ENCODE measurements at places on chromosomes 5 and 9.

- no peaks in the 10 kb centered on the region for H3K27me3 ChIP-seq
- H3K27ac ChIP-seq, result no peak overlapping the region
- H3K4me3 ChIP-seq, result no peak overlapping the region
- H3K4me1 ChIP-seq, result no peaks in the 10 kb centered on the region
- no peaks in the 10 kb centered on the region for H3K36me3 ChIP-seq
- no peak for DNase-seq
These were observed 7.6 kb downstream of the SVEP1 start for GRCh38 chr9:110571801-110572483.

DNA sequence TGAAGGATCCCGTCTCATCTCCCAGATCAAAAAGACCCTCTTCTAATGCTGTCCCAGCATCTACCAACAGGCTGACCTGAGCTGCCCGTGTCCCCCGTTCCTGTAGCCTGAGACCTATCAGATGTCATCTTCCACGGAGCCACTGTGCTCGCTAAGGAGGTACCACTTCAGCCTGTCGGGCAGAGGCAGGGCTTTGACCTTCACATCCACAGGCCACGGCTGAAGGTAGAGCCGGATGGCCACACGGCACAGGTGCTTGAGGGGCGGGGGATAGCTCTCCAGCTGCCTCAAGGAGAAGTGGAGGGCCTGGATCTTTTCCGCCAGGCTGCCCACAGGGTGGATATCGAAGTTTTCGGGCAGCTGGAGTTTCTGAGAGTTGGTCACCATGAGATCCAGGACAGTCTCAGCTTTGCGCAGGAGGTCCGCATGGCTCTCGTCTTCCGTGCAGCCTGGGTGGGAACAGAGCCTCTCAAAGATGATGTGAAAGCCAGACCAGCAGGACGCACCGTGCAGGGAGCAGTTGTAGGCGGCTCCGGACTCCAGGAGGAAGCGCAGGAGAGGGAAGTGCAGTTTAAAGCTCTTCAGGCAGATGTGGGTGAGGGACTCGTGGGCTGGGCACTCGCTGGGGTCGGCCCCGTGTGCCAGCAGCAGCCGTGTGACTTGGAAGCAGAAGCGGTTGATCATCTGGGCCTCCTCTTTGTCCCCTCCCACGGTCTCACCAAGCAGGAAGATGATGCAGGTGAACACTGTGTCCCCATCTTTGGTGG lies 4.1 kb downstream of the ASB6 start:
- no peak for DNase-seq
- H3K4me3 ChIP-seq, result no peak overlapping the region
- peaks cover 14% of the 10 kb centered on the region for H3K4me1 ChIP-seq
- H3K27ac ChIP-seq, result no peak overlapping the region
- H3K36me3 ChIP-seq, result no peaks in the 10 kb centered on the region
- no peaks in the 10 kb centered on the region for H3K27me3 ChIP-seq

DNA sequence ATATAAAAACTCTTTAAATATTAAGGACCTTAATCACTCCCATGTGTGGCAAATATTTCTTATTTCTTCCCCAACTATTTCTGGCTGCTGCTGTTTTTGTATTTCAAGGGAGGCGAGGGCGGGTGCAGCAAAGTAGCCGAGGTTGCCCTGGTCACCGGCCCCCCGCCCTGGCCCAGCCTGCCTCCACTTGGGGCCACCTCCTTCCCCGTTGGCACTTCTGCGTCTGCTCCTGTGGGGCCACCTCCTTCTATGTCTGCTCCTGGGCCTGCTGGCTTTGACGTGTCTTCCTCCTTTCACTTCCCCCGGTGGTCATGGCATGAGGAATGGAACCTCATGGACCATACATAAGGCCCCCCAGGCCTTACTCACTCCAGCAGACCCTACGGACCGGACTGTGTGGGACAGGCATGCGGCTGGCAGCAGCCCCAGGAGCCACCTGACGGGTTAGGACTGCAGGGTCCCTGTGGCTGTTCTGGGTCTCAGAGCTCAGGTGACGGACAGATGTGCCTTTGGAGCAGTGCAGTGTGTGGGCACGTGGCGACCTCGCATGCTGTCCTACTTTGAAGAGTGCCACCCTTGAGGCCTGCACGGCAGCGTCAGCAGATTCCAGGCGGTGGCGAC lies 5.8 kb upstream of the ENTPD8 start:
- no peaks in the 10 kb centered on the region for H3K4me1 ChIP-seq
- DNase-seq, result no peak
- H3K27me3 ChIP-seq, result peaks cover 5% of the 10 kb centered on the region
- no peak overlapping the region for H3K4me3 ChIP-seq
- H3K36me3 ChIP-seq, result no peaks in the 10 kb centered on the region
- H3K27ac ChIP-seq, result no peak overlapping the region

DNA sequence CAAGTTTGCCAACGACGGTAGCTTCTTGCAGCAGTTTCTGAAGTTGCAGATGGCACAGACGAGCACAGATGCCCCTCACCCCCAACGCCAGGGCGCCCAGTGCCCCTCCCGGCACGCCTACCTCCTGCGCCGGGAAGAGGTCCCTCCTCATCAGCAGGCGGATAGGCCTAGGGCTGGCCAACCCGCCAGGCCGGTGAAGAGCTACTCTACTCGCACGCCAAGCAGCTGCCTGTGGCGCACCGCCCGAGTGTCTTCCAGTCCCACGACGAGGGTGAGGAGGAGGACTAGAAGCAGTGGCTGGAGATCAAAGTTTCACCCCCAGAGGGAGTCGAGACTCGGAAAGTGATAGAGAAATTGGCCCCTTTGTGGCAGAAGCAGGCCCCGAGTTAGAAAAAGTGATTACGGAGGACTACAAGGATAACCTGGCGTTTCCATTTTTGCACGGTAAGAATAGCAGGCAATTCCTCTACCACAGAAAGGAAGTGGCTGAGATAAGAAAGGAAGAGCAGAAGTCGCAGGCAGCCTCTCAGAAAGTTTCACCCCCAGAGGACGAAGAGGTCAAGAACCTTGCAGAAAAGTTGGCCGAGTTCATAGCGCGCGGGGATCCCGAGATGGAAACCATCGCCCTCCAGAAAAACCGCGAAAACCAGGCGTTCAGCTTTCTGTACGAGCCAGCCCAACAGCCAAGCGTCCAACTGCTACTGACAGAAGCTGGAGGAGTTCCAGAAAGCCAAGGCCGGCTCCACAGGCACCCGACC lies 170.4 kb downstream of the HINT1 start:
- H3K4me1 ChIP-seq, result no peaks in the 10 kb centered on the region
- DNase-seq, result no peak
- no peak overlapping the region for H3K27ac ChIP-seq
- no peaks in the 10 kb centered on the region for H3K27me3 ChIP-seq

DNA sequence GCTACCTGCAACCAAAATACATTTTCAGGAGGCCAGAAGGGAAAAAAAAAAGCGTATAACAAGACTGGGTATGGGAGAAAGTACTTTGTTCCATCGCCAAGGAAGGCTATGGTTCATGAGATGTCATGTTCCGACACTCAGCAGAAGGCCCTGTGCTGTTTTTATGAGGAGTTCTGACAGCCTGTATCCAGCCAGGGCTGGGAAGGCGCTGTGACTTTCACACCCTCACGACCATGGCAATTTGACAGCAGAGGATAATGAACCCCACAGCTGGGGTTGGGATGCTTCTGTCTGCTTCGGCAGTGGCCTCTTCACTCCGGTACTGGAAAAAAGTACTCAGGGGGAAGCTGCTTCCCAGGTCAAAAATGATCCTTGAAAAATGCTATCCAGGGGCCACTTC lies 154.4 kb downstream of the PRELID2 start:
- no peaks in the 10 kb centered on the region for H3K27me3 ChIP-seq
- H3K27ac ChIP-seq, result no peak overlapping the region
- no peak overlapping the region for H3K4me3 ChIP-seq
- H3K4me1 ChIP-seq, result no peaks in the 10 kb centered on the region
- no peaks in the 10 kb centered on the region for H3K36me3 ChIP-seq

- peak within 1 kb of the TSS; percentile 86 for H3K27ac ChIP-seq
- no peaks in the 10 kb centered on the region for H3K27me3 ChIP-seq
- H3K36me3 ChIP-seq, result no peaks in the 10 kb centered on the region
- peak within 1 kb of the TSS; percentile 54 for H3K4me3 ChIP-seq
- peaks cover 25% of the 10 kb centered on the region for H3K4me1 ChIP-seq
These were observed at the start of gene DBN1 for GRCh38 chr5:177473443-177474001. Gene DBN1 (minus strand): TSS chr5:177473634. CDS start chr5:177473521, 113 bp downstream.

GRCh38 chr5:5572010-5572865 lies 149.8 kb downstream of the ICE1 start:
- peak; percentile 84 for DNase-seq
- H3K27ac ChIP-seq, result peak overlapping the region; percentile 79
- H3K36me3 ChIP-seq, result no peaks in the 10 kb centered on the region
- H3K27me3 ChIP-seq, result no peaks in the 10 kb centered on the region

GRCh38 chr5:90099099-90099498 lies 310.5 kb downstream of the CETN3 start:
- H3K4me1 ChIP-seq, result no peaks in the 10 kb centered on the region
- no peaks in the 10 kb centered on the region for H3K36me3 ChIP-seq
- H3K27me3 ChIP-seq, result no peaks in the 10 kb centered on the region
- no peak overlapping the region for H3K27ac ChIP-seq
- no peak for DNase-seq
- H3K4me3 ChIP-seq, result no peak overlapping the region

DNA sequence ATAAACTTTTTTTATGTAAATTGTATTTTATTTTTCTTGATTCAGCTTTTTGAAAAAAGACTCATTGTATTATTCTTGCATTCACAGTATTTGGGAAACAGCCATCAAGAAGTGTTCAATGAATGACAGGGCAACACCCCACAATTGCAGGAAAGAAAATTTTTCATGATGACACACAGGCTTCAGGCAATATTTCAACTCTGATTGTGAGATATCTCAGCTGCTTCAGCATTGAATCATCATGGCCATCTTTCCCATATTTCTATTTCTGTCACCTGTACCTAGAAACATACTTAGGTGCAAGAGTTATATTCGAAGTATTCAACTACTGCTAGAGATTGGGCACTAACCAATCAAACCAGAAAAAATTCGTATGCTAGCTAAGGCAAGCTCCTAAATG lies 446.0 kb downstream of the ISL1 start:
- no peak overlapping the region for H3K4me3 ChIP-seq
- DNase-seq, result no peak
- H3K36me3 ChIP-seq, result no peaks in the 10 kb centered on the region
- H3K27ac ChIP-seq, result no peak overlapping the region

- no peaks in the 10 kb centered on the region for H3K4me1 ChIP-seq
- no peak overlapping the region for H3K4me3 ChIP-seq
- no peak overlapping the region for H3K27ac ChIP-seq
These were observed 232.5 kb downstream of the SPATA31A1 start for GRCh38 chr9:39587844-39588499.

GRCh38 chr5:171898386-171898785 lies 108.1 kb downstream of the FBXW11 start:
- H3K4me3 ChIP-seq, result no peak overlapping the region
- no peak overlapping the region for H3K27ac ChIP-seq
- no peaks in the 10 kb centered on the region for H3K36me3 ChIP-seq
- no peaks in the 10 kb centered on the region for H3K27me3 ChIP-seq
- no peak for DNase-seq
- no peaks in the 10 kb centered on the region for H3K4me1 ChIP-seq

DNA sequence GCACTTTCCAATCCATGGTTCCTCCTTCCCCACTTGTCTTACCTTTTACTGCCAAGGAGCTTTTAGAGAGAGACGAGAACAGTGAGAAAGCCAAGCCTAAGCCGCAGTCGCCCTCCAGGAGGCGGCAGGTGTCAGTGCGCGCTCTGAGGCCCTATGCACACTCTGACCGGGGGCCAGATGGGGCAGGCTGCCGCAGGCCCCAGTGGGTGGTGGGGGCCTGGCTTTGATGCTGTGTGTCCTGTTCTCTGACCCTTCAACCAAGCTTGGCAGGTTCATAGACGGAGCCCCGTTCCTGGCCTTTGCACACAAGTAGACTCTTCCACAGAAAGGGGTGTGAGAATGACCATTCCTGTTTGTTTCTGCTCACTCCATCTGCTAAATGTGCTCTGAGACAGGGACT lies 77.3 kb downstream of the WNK2 start:
- H3K4me3 ChIP-seq, result no peak overlapping the region
- no peaks in the 10 kb centered on the region for H3K36me3 ChIP-seq
- no peak for DNase-seq
- no peaks in the 10 kb centered on the region for H3K4me1 ChIP-seq

GRCh38 chr9:6000955-6001354 lies 14.5 kb downstream of the RANBP6 start:
- H3K27me3 ChIP-seq, result no peaks in the 10 kb centered on the region
- H3K4me3 ChIP-seq, result no peak overlapping the region
- no peaks in the 10 kb centered on the region for H3K36me3 ChIP-seq
- H3K27ac ChIP-seq, result no peak overlapping the region

- H3K27me3 ChIP-seq, result no peaks in the 10 kb centered on the region
- no peak for DNase-seq
- no peaks in the 10 kb centered on the region for H3K4me1 ChIP-seq
- no peak overlapping the region for H3K4me3 ChIP-seq
These were observed 44.2 kb upstream of the CKMT2 start for GRCh38 chr5:81188962-81189361.

DNA sequence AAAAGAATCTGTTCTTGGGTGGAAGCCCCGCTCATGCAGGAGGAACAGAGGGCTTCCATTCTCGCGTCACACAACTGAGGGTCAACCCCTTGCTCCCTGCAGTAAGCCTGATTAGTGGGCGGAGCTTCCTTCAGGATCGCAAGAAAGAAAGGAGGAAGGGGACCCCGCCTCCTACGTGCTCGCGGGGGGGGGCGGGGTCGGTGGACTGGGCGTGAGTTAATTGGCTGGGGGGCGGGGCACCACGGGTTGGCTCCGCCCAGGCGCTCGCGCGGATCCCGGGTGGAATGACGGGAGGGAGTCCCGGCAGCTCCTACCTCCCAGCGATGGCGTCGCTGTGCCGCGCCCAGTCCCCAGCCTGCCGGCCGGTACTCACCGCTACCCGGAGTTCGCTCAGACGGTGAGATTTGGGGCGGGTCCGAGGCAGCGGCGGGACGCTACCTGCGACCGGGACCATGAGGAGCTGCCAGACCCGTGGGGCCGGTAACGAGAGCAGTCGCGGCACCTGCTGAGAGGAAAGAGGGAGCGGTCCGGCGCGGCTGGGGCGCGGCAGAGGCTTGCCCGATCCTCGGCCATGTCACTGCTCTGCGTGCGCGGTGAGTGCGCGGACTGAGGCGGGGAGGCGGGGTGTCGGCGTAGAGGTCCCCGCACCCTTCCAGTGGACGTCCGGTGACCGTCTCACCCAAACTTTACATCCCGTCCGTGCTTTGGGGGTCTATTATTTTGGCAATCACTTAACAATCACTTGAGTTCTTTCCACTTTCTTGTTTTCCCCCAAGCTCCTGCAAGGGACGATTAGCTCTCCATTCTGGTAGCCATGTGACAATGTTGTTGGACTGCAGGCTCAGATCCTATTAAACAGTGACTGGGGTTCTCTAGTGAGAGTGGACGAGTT lies at the start of gene UNC13B:
TSS of gene UNC13B (plus strand) at position 297 of the 892 bp plus-strand sequence. CDS start at position 572, 275 bp downstream.
- no peaks in the 10 kb centered on the region for H3K27me3 ChIP-seq
- H3K36me3 ChIP-seq, result no peaks in the 10 kb centered on the region
- no peaks in the 10 kb centered on the region for H3K4me1 ChIP-seq
- peak within 1 kb of the TSS; percentile 92 for H3K4me3 ChIP-seq
- peak within 1 kb of the TSS; percentile 93 for H3K27ac ChIP-seq
- DNase-seq, result peak; percentile 96

GRCh38 chr9:112535811-112536210 lies 49.2 kb downstream of the KIAA1958 start:
- no peaks in the 10 kb centered on the region for H3K4me1 ChIP-seq
- no peaks in the 10 kb centered on the region for H3K36me3 ChIP-seq
- H3K27me3 ChIP-seq, result no peaks in the 10 kb centered on the region
- H3K4me3 ChIP-seq, result no peak overlapping the region

GRCh38 chr5:120690621-120691407 lies 226.7 kb downstream of the PRR16 start:
- H3K36me3 ChIP-seq, result no peaks in the 10 kb centered on the region
- no peaks in the 10 kb centered on the region for H3K4me1 ChIP-seq
- no peaks in the 10 kb centered on the region for H3K27me3 ChIP-seq
- H3K4me3 ChIP-seq, result no peak overlapping the region
